ENCODE measurements at places on chromosomes 7 and 10.
A peak's percentile ranks its signal among the peaks of the same experiment; 100 is the strongest.

DNA sequence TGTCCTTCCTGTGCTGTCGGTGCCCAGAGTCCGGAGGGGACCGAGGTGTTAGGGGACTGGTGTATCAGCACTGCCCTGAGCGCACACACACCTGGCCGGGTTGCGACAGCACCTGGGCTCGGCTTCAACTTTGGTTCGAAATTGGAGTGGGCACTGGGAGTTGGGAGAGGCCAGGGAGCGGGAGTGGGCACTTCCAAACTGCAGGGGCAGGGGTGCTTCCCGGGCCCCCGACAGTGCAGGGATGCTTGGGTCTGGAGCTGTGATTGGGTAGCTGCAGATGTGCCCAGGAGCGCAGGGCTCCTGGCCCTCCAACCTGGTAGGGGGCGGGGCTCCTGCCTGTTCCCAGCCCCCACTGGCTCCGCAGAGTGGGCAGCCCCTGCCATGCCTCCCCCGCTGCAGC, 7.7 kb downstream of the BBS9 start:
- no peak for DNase-seq

GRCh38 chr7:1151156-1151555, 8.8 kb downstream of the ZFAND2A start:
- no peak for DNase-seq

GRCh38 chr7:47358357-47358756, 223.6 kb downstream of the TNS3 start:
- no peak for DNase-seq

DNA sequence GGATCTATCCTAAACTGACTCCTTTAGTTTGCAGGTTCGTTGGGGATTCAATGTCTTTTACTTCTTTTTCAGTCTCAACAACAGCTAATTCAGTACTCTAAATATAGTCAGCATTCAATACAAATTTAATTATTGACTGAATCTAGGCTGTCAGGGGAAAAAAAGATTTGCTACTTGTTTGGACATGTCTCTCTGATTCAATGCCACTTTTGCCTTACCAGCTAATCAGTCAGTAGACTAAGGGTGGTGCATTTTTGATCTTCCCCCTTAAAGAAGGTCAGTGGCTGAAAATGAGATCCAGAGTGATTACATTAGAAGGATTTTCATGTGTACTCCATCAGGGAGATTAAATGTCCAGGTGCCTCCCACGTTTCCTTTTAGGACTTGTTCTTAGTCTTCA, 145.1 kb downstream of the C1GALT1 start:
- DNase-seq, result no peak

DNA sequence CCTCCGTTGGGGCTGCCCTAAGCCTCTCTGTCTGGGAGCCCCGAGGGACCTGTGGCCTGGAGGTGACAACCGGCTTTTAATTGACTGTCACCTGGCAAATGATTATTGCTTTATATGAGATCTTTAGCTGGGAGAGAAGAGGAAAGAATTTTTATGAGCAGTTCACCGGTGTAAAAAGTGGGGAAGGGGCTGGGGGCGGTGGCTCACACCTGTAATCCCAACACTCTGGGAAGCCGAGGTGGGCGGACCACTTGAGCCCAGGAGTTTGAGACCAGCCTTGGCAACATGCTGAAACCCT, 2.6 kb upstream of the COX19 start:
- DNase-seq, result no peak

DNA sequence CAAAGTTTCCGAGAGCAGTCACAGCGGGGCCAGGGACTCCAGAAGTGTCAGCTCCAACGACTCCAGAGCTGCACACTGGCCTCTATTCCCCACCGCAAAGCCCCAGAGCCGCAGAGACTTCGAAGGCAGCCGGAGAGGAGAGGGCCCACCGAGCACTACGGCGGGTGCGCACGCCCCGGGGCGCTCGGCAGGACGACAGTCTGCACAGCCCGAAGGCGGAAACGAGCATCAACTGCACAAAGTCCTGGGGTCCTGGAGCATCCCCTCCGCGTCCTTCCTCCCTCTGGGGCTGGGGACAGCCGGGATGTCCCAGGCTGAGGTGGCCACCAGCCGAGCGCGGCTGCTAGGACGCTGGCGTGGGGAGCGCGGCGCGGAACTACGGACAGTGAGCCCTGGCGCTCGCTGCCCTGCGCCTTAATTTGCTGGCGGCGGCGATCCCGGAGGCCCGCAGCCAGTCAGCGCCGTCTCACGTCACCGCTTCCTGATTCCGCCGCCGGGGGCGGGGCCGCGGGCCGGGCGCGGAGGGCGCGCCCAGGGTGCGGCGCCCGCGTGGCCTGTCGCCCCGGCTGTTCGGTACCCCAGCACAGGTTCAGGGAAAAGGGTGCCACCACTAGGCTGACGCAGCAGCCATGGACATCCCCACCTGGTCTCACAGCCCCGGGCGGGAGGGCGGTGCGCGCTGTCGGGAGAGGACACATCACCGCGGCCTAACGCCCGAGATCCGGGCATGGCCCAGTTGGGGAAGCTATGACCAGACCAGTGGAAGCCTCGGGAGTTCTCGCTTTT, at the start of gene TBX20:
TBX20 (minus strand) TSS at position 391 of the 786 bp plus-strand sequence. CDS start 480 bp downstream, outside the sequence.
- DNase-seq, result no peak

DNA sequence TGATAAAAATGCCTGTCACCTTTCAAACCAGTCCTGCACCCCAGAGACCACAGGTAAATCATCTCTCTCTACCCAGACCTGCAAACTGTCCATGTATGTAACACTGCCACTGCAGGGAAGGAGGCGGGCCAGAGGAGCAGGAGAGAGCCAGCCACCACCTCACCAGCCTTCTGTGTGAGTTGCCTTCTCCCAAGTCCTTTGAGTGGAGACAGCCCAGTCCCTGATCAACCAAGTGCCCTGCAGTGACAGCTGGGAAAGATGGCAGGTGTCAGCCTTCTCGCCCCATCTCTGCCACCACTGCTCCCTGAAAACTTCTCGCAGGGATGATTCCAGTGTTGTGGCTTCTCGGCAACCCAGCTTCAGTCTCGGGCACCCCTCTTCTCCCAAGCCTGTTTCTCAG, 42.4 kb downstream of the MTURN start:
- no peak for DNase-seq

DNA sequence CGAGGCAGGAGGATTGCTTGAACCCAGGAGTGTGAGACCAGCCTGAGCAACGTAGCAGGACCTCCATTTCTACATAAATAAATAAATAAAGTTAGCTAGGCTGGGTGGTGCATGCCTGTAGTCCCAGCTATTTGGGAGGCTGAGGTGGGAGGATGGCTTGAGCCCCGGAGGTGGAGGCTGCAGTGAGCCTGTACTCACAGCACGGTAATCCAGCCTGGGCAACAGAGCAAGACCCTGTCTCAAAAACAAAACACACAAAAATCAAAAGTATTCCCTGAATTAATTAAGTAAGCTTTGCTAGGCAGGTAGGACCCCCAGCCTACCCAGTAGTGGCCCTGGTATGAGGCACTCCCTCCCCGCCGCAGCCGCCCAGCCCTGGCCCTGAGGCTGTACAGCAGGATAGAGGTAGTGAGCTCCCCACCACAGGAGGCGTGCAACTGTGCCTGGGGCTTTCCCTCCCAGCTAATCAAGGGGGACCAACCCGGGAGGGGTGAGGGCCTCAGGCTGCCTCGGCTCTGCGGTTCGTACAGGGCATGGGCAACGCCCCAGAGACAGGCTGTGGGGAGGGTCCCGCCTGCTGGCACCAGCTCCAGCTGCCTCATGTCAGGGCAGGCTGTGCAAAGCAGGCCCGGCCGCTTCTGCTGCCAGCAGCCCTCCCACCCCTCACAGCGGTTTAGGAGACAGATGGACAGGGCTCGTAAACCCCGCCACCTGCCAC, 1.0 kb upstream of the CYP2W1 start:
- no peak for DNase-seq

DNA sequence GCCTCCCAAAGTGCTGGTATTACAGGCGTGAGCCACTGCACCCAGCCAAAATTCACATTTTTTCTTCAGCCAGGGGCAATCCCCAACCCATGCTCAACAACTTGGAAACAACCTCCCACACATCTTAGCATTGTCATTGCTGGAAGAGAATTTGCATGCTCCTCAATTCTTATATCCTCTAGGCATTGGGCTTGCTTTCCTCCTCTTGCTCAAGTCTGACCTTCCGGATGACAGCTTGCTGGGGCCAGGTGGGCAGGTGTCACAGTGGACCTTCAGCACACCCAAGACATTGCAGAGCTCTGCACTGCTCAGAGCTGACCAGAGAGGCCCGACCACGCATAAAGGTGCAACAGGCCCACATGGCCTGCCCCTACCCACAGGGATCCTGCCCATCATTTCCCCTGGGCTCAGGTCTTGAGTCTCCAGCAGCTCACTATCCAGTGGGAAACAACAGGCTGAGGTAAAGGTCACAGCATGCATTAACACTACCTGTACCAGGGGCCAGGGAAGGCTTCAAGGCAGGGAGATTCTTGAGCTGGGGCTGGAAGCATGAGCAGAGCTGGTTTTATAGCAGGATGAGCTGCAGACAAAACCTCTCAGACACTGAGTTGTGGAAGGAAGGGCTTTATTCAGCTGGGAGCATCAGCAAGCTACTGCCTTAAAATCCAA, 6.8 kb upstream of the GPR15LG start:
- no peak for DNase-seq

- DNase-seq, result no peak
These were observed 28.2 kb downstream of the SGPL1 start for GRCh38 chr10:70843776-70844489.

DNA sequence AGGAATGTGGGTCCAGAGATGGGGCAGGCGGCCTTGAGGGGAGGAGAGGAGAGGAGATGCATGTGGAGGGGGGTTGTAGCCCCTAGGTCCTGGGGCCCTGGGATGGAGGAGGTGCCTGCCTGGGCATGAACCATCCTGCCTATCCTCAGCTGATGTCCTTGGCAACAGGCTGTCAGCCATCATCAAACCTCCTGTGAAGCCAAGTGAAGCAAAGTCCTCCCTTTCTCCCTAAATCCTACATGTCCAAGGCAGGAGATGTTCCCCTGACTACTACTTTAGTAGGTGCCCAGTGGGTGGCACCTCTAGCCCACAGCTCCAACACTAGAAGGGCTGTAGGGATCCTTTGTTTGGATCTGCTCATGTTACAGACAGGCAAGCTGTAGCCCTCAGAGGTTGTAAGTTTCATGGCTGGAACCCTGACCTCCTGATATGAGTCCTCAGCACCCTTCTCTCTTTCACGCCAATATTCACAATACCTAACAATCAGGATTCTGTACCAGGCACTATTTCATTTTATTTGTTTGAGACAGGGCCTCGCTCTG, 66.6 kb upstream of the SYPL1 start:
- no peak for DNase-seq

DNA sequence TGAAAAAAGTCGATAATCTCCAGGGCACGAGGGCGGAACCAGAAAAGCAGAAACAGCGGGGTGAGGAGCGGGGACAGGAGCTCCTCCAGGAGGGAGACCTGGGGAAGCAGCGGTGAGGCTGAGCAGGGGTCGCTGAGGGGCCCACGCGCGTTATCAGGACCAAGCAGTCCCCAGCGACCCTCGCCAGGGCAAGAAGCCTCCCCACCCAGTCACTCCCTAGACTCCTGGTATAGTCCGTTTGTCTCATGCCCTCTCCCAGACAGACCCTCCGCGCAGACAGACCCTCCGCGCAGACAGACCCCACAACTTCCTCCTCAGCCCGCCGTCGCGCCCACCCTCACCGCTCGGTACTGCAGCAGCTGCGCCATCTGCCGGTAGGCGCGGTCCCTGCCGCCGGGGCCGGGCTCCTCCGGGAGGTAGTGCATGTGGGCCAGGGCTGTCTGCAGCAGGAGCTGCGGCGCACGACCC, 6.3 kb downstream of the ATG9B start:
- peak; percentile 68 for DNase-seq

- DNase-seq, result no peak
These were observed 1.2 kb upstream of the CALU start for GRCh38 chr7:128737867-128738385.

- DNase-seq, result no peak
These were observed 33.4 kb upstream of the NRBF2 start for GRCh38 chr10:63099734-63100133.

DNA sequence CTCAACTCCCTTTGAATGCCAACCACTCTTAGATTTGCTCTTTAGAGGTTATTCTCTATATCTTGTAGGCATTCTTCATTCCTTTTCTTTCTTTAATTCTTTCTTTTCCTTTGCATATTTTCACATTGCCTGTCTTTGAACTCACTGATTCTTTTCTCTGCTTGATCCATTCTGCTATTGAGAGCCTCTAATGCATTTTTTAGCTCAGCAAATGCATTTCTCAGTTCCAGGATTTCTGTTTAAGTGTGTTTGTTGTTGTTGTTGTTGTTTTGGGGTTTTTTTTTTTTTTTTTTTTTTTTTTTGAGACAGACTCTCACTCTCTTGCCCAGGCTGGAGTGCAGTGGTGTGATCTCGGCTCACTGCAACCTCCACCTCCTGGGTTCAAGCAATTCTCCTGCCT, 71.6 kb downstream of the FBXL13 start:
- DNase-seq, result no peak

DNA sequence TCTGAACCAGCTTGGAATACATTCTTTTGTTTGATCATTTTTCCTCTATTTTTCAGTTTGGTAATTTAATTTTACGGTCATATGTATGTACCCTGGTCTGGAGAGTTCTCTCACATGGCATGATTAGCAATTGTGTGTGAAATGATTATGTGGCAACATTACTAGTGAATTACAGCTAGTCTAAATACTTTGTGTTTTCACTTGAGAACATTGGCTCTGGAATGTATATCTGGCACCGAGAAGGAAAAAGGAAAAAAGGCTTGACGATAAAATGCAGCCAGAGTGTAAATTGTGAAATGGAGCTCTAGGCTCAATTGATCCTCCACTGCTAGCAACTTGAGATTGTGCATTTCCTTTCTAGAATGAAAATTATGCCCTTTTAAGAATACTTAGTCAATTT, 397.2 kb downstream of the EXOC4 start:
- no peak for DNase-seq

- no peak for DNase-seq
These were observed 26.6 kb downstream of the SEMA3D start for GRCh38 chr7:85160223-85160622.

GRCh38 chr7:27765841-27766240, 25.9 kb downstream of the TAX1BP1 start:
- DNase-seq, result no peak

DNA sequence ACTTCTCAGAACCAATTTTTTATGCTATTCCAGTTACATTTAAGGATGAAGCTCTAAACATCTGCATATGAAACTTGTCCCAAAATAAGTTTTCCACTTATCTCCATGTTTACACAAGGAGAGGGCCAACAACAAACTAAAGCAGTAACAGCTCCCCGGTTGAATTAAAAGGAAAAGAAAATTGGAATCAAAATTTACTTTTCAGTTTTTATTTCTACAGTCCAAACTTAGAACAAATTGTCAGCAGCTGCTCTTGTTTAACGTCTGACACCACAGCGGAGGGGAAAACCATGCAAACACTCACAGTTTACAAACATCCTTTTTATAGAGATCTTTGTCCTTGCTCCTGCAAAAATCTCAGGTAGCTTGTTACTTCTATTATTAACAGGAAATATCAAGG, 101.3 kb downstream of the COL28A1 start:
- no peak for DNase-seq

All from activated gamma-delta T cell treated with anti-CD3 and anti-CD28 coated beads, Interleukin-2, amount 50 U/mL, for 16 hours (primary cell).